Stimulated activated CD4-positive, alpha-beta T cell treated with anti-CD3 and anti-CD28 coated beads, Interleukin-12 subunit alpha, Interleukin-12 subunit beta, amount 100 ng/mL, for 24 hours (primary cell): ENCODE measurements at places on chromosomes 6 and 20.

DNA sequence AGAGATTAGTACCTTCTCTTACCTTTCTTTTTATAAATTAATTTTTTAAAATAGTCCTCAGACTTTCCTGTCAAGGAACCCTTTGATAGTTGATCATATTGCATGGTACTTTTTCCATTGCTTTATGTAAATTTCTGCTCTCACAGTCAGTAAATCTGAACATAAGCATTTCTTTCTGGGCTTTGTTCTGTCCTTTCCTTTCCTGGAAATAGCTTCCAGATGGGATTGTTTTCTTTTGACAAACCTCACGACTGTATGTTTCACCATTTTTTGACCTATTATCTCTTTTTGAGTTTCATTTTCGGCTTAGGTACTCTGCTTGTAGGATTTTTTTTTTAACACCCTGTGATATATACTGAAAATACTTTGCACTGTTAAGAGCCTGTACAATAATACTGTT, 32.6 kb downstream of the UTRN start:
- no peak for DNase-seq

- no peak for DNase-seq
These were observed 45.5 kb downstream of the HMGN3 start for GRCh38 chr6:79188885-79189480.

DNA sequence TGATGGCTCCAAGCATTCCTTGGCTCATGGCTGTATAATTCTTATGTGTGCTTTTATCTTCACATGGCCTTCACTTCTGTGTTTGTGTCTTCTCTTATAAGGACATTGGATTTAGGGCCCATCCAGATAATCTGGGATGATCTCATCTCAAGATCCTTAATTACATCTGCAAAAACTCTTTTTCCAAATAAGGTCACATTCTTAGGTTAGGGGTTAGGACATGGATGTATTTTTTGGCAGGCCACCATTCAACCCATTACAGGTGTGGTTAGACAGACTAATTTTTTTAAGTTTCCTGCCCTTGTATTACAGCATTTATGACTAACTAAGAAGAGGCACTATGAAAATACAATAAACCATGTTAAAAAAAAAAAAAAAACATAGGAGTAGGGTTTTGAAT, 254.0 kb downstream of the TPBG start:
- no peak for DNase-seq

GRCh38 chr6:32131439-32131948, 1.4 kb upstream of the FKBPL start:
- no peak for DNase-seq

DNA sequence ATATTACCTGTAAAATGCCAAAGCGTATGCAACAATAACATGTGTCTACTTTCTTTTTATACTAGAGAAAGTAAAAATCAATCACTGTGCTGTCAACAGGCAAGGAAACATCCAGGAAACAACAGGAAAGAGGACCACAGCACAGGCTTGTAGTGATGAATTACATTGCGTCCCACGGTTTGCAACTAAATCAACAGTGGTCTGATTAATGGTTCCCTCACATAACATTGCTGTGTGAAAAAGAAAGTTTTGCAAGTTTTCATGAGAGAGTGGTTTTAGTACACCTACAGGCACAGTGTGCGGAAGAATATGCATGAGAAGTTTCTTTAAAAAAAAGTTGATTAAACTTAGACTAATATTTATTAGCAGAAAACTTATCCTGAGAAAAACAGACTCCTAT, 329.5 kb upstream of the HSF2 start:
- no peak for DNase-seq

GRCh38 chr6:44102527-44102926, 24.7 kb downstream of the MRPL14 start:
- no peak for DNase-seq

DNA sequence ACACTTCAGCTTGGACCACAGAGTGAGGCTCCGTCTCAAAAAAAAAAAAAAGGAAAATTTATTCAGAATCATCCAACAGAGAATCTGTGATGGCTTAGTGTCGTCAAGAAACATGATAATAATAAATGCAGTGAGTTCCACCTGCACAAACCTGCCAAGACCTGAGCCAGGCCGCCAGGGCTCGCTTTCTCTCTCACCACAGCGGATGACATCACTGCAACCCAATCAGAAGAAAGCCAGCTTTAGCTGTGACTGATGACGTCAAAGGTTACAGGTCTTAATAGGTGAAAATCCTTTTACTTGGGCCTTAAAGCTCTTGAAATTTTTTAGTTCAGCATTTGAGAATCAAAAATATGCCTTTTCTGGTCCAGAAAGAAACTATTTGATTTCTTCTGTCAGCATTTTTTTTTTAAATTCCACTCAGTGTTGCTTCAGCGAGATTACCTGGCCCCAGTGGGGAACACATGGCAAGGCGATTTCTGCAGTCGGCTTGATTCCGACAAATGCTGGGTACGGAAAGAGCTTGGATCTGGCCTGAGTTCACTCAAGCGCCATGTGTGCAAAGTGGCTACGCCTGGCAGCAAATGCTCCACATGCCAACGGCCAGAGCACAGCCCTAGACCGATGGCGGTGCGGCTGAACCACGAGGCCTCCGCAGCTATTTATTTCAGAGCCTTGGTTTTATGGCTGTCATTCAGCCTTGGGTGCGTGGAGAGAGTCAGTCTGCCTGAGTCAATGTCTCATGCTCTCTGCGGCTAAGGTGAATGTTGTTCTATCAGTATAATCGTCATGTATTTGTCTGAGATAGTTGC, 105.7 kb upstream of the QKI start:
- no peak for DNase-seq

GRCh38 chr6:85685713-85686112, 43.0 kb upstream of the SYNCRIP start:
- no peak for DNase-seq

DNA sequence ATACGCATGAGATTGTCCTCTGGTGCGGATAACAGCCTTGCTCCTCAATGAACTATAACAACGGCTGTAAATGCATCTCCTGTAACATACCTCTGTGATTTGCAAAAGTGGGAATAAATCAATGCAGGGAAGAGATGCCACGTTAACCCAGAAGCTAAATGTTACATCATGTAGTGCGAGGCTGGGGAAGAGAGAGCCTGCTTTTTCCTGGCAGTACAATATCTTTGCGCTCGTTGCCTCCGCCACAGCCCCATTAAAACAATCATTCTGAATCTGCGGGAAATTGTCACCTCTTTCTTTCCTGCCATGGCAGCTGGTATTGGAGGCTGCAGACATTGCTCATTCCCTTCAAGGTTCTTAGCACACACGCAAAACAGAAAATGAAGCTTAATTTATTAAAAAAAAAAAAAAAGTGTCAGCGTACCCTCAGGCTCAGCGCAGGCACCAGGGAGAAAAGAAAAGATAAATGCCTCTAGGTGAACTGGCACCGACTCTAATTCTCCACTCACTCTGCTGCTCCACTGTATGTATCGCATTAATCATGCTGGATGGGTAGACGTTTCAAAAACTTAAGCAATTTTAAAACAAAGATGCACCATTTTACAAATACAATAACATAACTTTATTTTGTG, 70.2 kb upstream of the TFB1M start:
- DNase-seq, result no peak

DNA sequence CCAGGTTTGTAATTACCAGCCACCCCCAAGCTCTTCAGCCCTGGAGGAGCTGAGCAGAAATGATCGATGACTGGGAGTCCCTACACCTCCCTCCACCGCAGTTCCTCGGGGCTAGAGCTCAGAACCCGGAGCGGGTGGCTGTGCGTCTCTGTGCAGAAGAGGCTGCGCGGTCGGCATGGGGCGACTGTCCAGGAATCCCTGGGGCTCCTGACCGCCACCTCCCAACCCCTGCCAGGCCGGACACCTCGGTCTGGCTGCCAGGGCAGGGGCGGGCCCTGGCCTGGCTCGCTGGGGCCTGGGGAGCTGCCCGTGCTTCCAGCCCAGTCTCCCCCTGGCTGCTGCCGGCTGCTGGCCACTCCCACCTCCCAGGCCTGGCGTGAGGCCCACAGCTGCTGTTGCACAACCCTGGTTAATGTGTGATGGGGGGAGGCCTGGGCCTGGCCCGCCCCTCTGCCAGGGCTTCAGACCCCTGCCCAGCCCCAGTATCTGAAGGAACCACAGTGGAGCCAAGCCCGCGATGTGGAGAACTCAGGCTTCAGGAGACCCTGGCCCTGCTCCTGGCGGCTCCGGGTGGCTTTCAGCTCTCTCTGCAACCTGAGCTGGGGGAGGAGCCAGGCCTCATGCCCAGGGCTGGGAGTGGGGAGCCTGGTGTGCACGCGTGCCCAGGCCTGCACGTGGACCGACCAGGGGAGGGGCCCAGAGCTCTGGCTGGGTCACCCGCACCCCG, 1.2 kb downstream of the SLC2A4RG start:
- no peak for DNase-seq

GRCh38 chr20:20390393-20390792, 22.5 kb downstream of the INSM1 start:
- DNase-seq, result no peak

DNA sequence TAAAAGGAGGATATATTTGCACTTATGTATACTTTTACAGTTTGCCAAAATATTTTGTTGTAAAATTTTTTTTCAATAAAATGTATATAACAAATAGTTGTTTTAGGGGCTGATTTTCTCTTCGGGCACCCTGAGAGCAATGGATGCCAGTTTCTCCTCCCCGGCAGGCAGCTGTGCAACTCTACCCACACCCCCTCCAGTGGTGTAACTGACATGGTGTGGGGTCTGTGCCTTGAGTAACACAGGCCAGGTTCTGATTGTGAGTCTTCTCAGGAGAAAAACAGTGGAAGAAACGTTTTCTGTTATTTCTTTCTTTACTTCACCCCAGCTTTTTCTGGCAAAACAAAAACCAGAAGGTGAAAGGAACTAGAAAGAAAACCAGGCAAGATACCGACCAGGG, 6.1 kb downstream of the FOXF2 start:
- no peak for DNase-seq

DNA sequence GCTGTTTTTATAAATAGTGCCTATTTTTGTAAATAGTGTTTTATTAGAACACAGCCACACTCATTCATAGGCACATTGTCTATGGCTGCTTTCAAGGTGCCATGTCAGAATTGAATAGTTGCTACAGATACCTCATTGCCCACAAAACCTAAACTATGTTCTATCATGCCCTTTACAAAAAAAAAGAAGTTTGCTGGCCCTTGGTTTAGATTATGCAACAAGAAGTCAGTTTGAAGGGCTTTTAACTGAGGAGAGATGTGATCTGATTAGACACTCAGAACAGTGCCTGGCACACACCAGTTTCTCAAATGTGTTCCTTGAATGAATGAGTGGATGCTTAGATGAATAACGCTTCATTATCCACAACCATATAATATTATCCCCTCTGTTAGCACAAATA, 366.1 kb downstream of the MAFB start:
- no peak for DNase-seq

GRCh38 chr6:8855411-8855810, 420.1 kb upstream of the SLC35B3 start:
- DNase-seq, result no peak

- no peak for DNase-seq
These were observed 16.6 kb downstream of the DDO start for GRCh38 chr6:110398778-110399177.

DNA sequence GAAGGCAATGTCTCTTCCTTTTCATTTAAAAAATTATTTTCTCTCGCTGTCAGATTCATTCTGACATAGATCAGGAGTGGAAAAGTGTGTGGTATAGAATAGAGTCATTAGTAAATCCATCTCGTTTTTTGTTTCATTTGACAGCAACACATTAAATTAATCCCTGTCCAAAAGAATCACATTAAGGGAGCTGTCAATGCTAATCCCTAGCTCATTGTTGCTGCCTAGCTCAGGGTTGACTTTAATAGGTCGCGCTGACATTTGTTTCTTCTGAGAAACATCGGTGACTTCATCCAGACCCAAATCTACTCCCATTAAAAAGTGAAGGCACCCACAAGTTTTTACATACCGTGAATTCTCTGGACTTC, 25.4 kb upstream of the MAP3K7 start:
- DNase-seq, result no peak

GRCh38 chr20:31681128-31681727, 41.4 kb downstream of the BCL2L1 start:
- no peak for DNase-seq
